ENCODE measurements at places on chromosomes 7 and 10. TPM values are rescaled to one million over a fixed set of nuclear protein-coding genes. Genes with fewer than 3 reads are reported as not detected.

MINPP1 gene
- 8.2 TPM for total RNA-seq

CLRN3 gene
- total RNA-seq, result not detected

AFAP1L2 gene
- 4.3 TPM for total RNA-seq

WDR37 gene
- 41.7 TPM for total RNA-seq

CCNJ gene
- total RNA-seq, result 7.1 TPM

CRPPA gene
- 1.3 TPM for total RNA-seq

FAM25C gene
- not detected for total RNA-seq

LRIT1 gene
- total RNA-seq, result not detected

ZMIZ1 gene
- total RNA-seq, result 23.1 TPM

FZD8 gene
- total RNA-seq, result 1.2 TPM

MBL2 gene
- not detected for total RNA-seq

CHST3 gene
- total RNA-seq, result not detected

BCL7B gene
- total RNA-seq, result 57.0 TPM

VTI1A gene
- total RNA-seq, result 48.5 TPM

LEP gene
- not detected for total RNA-seq

SLIT1 gene
- total RNA-seq, result 0.28 TPM
